ENCODE measurements at places on chromosomes 5 and 9.

GRCh38 chr5:150209099-150209635 is 19.3 kb downstream of the SLC6A7 start:
- DNase-seq: no peak

- DNase-seq: no peak
These were observed 19.1 kb upstream of the TRIO start for GRCh38 chr5:14123974-14124482.

- no peak for DNase-seq
These were observed 1.4 kb upstream of the CAMSAP1 start for GRCh38 chr9:135908754-135909204.

DNA sequence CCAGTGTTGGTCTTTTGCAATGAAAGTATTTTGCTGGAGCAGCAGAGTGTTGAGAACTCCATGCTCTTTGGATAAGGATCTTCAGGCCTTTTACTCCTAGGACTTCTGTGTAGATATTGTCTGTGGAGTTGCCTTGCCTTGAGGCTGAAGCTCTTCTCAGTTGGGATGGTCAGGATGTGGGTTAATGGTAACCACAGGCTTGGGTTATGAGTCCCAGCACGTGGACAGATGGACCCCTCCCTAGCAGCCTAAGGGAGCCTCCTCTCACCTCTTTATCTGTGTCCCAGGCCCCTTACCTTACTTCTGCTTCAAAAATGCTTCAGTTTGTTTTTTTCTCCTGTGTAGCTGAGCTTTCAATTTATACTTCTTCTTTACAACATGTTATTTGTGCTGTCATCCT is 109.9 kb downstream of the MEGF10 start:
- DNase-seq: no peak

- no peak for DNase-seq
These were observed 59.6 kb downstream of the SLC1A1 start for GRCh38 chr9:4549751-4550295.

GRCh38 chr5:143201589-143201988 is 201.9 kb downstream of the NR3C1 start:
- DNase-seq: no peak

DNA sequence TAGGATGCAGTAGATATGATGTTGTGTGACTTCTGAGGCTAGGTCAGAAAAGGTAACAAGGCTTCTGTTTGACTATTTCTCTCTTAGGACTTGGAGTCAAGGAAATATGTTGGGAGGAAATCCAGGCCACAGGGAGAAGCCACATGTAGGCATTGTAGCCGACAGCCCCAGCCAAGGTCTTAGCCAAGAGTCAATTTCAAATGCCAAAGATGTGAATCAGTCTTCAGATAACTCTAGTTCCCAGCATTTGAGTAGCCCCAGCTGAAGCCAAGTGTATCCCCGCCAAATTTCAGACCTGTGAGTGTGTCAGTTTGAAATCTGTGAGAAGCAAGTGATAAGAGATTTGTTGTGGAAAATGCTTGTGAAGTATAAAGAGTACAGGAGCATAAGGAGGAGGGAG is 38.1 kb upstream of the ISL1 start:
- DNase-seq: no peak

DNA sequence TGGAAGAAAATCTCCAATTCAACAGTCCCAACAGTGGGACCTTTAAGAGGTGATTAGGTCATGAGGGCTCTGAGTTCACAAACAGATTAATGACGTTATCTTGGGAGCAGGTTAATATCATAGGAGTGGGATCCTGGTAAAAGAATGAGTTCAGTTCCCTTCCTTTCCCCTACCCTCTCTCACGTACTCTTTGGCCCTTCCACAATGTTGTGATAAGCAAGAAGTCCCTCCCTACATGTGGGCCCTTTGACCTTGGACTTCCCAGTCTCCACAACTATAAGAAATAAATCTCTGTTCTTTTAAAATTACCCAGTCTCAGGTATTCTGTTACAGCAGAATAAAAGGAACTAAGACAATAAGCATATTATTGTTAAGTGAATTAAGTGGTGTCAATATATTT is 37.8 kb downstream of the SLC38A9 start:
- DNase-seq: no peak

- no peak for DNase-seq
These were observed 55.4 kb upstream of the GARNL3 start for GRCh38 chr9:127209220-127209619.

DNA sequence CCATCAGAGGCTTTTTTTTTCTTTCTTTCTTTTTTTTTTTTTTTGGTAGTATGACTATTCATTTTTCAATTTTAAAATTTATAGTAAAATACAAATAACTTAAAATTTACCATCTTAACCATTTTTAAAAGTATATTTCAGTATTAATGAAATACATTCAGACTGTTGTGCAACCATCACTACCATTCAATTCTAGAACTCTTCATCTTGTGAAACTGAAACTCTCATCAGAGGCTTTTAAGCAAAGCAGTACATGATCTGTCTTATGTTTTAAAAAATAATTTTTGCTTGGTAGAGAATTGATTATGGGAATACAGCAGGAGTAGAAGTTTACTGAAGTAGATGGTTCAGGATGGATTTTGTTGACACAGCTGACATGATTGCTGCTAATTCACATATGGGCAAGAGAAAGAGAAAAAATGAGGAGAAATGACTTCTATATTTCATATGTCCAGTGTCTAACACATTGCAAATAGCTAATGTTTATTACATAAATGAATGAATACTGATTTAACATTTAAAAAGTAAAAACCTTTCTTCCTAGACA is 13.4 kb downstream of the ELOVL7 start:
- DNase-seq: no peak

DNA sequence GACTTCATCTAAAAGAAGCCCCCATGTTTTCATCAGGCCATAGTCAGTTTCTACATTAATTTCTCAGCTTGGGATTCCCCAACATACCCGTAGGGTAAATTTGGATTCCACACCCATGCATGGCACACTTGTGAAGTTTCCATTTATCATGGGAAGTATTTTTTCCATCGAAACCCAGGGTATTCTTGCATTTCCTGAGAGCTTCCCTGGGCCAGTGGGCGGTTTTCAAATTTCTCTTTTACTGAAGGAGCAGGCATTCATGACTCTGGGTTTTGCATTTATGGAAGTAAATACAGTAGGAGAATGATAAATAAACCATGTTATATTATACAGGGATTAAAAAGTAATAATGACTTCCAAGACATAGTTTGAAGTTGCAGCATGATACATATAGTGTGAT is 93.0 kb upstream of the MAP3K1 start:
- DNase-seq: no peak

- DNase-seq: no peak
These were observed 579.7 kb downstream of the CCDC171 start for GRCh38 chr9:16132513-16132912.

DNA sequence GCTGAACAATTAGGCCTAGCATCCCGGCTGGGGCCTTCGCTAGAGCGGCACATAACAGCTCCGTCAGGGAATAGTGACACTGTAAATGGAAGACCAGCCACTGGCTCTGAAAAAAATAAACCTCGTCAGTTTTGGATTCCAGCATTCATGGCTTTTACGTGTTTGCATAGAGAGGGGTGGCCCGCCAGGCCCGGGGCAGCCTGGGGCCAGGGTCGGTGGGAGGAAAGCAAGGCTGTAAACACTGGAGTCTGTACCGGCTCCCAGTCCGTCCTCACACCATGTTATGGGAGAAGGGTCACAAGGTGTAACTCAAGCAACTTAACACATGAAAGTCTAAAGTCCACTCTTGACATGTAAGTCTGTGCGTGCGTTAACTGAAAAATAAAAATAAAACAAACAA is 11.2 kb downstream of the CCNI2 start:
- no peak for DNase-seq

GRCh38 chr9:93594041-93594756 is 17.8 kb downstream of the PHF2 start:
- no peak for DNase-seq

DNA sequence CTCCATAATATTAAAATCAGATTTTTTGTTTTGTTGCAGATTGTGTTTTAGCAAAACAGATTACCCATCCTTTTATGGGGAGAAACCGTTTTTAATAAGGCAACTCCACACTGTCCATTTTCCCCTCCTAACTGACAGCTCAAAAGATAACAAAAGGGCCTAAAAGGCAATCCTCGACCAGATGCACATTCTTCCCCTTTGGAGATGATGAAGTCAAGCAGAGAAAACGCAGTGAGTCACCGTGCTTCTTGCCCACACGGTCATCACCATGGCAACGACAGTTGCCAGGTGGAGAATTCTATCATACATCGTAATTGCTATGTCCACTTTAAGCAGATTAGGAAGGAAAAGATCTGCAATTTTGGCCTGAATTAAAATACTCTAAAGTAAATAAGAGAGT is 96.4 kb downstream of the DIRAS2 start:
- DNase-seq: no peak

GRCh38 chr9:4068449-4068848 is 231.4 kb downstream of the GLIS3 start:
- no peak for DNase-seq

GRCh38 chr9:34170237-34170991 is 8.4 kb upstream of the UBAP1 start:
- no peak for DNase-seq

- DNase-seq: no peak
These were observed 9.8 kb downstream of the PPP1R26 start for GRCh38 chr9:135489188-135489906.

GRCh38 chr5:164153469-164154172 is 648.2 kb downstream of the MAT2B start:
- no peak for DNase-seq

GRCh38 chr9:129109952-129110739 is 447 bp downstream of the CRAT start:
- no peak for DNase-seq

- DNase-seq: no peak
These were observed 20.3 kb downstream of the WHRN start for GRCh38 chr9:114484854-114485443.
